ENCODE measurements at places on chromosomes 7 and 10.

- DNase-seq, result peak; percentile 9
Measured at GRCh38 chr10:127649642-127650041, 87.3 kb upstream of the FOXI2 start.

GRCh38 chr7:39888171-39888853, 61.7 kb upstream of the CDK13 start:
- DNase-seq, result no peak

- no peak for DNase-seq
Measured at GRCh38 chr10:63588436-63589167, 67.4 kb downstream of the REEP3 start.

GRCh38 chr7:155648752-155649339, 4.4 kb downstream of the RBM33 start:
- DNase-seq, result no peak

DNA sequence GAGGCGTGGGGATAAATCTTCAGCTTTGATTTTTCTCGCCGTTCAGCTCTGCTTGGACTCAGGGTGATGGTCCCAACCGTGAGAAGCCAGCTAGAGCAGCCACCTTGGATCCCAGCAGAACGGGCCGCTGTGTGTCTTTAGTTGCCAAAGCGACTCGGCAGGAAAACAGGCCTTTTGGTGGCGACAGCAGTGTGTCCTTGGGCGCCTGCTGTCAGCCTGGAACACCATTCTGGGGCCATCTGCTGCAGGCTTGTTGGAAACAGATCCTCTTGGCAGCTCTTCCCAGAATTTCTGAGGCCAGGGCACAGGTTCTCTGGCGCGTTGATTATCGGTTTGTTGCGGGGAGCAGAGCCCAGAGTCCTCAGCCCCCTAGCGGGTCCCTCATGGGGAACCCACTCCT, 97.6 kb downstream of the CUX1 start:
- DNase-seq, result no peak

- DNase-seq, result no peak
Measured at GRCh38 chr7:20514364-20514763, 101.1 kb upstream of the ABCB5 start.

DNA sequence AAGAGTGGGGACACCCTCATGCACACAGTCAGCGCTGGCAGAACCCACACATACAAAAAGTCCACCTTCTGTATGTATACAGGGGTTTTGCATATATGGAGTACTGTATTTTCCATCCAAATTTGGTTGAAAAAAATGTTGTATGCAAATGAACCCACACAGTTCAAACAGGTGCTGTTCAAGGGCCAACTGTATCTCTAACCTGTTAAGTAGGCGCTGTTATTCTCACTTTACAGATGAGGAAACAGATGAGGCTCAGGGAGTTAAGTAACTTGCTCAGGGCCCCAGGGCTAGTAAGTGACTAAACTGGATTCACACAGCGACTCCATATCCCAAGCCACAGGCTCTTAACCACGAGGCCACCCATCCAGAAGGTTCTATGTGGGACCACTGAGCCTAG, 69.9 kb downstream of the C10orf105 start:
- no peak for DNase-seq

DNA sequence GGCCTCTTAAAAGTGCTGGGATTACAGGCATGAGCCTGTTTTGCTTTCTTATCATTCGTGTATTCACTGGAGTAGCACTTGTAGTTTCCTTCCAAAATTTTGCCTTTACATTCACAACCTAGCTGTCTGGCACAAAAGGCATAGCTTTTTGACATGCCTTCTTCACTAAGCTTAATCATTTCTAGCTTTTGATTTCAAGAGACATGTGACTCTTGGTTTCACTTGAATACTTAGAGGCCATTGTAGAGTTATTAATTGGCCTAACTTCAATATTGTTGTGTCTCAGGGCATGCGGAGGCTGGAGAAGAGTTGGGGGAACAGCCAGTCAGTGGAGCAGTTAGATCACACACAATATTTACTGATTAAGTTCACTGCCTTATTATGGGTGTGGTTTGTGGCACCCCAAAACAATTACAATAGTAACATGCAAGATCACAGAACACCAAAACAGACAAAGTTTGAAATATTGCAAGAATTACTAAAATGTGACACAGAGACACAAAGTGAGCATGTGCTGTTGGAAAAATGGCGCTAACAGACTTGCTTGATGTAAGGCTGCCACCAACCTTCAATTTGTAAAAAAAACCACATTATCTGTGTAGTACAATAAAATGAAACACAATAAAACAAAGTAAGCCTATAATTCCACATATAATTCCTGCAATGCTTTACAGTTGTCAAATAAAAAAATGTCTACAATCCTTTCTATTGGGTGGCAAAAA, 43.1 kb downstream of the BRAF start:
- no peak for DNase-seq

- no peak for DNase-seq
Measured at GRCh38 chr7:28498636-28499035, 86.3 kb downstream of the CREB5 start.

Measured in neural crest cell (in vitro differentiated cells).